NCI-H1417 treated with DMSO at 0.1 percent for 48 hours (cell line): ENCODE measurements at places on chromosomes 5 and 9.

DNA sequence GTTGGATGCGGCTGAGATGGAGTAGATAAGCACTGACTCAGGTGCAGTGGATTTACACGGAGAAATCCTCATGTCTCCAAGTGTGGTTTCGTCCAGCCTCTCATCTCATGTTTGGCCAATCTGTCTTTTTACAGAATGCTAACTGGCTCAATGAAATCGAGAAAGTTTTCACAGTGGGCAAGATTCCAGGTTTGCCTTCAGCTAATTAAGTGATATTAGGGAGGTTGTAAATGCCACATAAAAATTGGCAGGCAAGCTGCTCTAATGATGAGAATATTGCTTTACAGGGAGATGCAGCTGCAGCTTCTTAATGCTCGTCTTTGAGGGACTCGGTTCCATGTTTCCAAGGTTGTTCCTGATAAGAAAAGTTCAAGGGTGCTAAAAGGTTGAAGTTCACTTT lies 23.7 kb downstream of the BARHL1 start:
- no peak for DNase-seq

- no peak for DNase-seq
Observed at GRCh38 chr5:143893638-143894037, 81.7 kb downstream of the HMHB1 start.

DNA sequence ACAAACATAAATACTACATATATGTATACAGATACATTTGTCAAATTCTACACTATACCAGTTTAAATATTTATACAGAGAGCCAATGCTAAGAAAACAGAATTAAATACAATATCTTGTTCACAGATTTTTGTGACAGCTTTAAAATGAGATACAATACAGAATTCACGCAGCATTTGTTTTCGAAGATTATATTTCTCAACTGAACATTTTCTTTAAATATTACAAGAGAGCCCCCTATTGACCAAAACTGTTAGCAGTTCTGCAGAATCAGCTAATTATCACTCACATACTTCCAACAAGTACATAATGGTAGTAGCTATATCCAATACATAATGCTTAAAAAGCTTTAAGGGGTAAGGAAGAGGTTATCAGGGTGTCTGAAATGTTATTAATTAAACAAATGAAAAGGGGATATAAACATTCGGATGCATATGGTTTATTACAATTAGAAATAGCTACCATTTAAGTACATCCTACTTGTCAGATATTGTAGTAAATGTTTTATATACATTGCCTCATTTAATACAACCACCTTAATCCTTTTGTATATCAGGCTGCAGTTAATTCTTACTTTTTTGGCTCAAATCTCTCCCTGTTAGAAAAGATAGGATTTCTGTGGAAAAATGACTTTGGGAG lies 31.7 kb downstream of the ZDHHC21 start:
- no peak for DNase-seq

DNA sequence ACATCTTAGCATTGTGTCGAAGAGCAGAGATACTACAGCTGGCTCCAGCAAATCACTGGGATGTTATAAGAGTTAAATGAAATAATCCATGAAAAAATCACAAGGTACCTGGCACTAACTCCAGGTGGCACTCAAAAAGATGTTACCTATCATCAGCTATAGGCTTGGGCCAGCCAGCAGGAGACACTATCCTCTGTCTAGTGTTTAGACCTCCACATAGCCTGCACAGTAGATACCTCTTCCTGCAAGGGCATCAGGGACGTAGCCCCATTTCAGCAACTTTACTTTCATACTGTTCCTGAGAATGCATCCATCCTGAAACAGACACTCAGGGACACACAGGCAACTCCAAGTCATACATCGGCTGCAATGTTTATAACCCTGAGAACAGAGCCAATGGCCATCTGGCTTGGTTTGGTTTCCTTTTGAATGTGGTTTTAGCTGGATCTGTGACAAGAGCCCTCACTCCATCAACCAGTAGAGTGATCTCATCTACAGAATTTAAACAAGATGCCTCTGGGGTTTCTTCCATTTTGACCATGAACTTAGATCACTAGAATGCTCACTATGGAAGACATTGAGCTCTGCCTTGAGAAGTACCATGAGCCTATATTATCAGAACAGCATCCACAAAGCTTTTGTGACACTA lies 69.9 kb downstream of the TLE1 start:
- DNase-seq = no peak

GRCh38 chr5:83474991-83475390 lies 3.4 kb downstream of the VCAN start:
- DNase-seq = no peak

GRCh38 chr9:111630182-111630963 lies 761 bp upstream of the DNAJC25 start:
- no peak for DNase-seq

DNA sequence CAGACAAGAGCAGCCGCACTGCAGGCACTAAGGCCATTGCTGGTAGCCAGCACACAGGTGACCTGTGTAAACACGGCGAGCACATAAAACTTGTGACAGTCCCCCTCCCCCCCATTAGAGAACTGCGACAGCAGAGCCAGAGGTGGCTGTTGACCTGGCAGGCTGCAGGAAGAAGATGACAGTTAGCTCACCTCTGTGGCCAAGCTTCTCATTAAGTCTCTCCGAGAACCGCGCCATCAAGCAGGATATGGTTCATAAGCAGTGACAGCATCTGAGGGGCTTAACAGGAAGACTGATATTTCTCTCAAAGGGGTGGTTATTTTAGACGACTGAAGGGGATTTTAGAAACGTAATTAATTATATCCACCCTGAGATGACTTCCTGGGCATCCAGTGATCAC lies 5.2 kb downstream of the SURF4 start:
- DNase-seq = no peak

GRCh38 chr5:151557466-151557865 lies 33.7 kb downstream of the FAT2 start:
- DNase-seq = no peak

DNA sequence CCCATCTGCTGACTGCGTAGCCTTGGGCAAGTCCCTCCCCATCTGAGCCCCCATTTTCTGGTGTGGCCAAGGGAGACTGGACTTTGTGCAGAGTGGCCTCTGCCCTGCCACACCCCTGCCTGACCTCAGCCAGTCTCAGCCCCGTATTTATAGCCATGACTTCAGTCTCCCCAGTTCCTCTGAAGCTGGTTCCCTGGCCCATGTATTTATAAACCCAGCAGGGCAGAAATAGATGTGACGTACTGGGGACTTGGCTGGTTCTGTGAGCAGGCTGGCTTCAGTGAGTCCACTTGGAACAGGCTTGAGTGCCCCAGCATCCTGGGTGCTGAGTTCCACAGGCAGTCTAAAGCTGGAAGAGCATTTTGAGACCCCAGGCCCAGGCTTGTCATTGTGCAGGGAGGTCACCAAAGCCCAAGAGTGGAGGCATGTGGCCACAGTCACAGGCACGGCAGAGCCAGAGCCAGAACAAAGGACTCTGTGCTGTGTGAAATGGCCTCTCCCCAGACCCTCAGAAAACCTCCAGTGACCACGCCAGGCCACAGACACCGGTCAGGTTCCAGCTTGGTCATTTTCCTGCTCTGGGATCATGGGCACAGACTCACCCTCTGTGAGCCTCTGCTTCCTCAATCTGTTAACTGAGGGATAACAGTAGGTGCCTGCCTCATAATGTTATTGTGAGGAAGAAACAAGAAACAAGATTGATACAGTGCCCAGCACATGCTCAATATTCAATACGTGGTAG lies 30.4 kb upstream of the SYNPO start:
- no peak for DNase-seq

- DNase-seq = no peak
Observed at GRCh38 chr5:95901676-95902627, 59.7 kb downstream of the ELL2 start.
